Type B pancreatic cell (in vitro differentiated cells): ENCODE measurements at places on chromosomes 13 and 19.

DNA sequence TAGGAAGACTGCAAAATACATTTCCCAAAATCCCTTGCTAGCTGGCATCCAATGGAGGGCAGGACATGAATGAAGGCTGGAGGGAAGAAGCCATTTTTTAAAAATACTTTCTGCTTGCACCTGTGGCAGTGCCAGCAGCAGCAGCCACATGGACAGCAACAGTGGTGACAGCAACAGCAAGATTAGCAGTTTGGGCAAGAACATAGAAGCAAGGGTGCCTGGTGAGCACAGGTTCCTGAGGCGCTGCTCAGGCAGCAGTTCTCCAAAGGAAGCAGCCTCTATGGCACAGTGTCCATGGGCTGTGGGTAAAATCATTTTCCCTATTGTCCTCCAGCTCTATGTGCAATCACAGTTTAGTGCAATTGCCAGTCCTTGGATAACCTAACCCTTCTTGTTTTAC lies 1.3 kb upstream of the FAM216B start:
- DNase-seq = no peak
- no peak overlapping the region for H3K27ac ChIP-seq
- no peaks in the 10 kb centered on the region for H3K4me1 ChIP-seq
- no peak overlapping the region for H3K4me3 ChIP-seq
- no peaks in the 10 kb centered on the region for H3K27me3 ChIP-seq

GRCh38 chr19:41706741-41707501 lies 1.5 kb upstream of the CEACAM5 start:
- H3K4me1 ChIP-seq = no peaks in the 10 kb centered on the region
- DNase-seq = peak; percentile 66
- no peaks in the 10 kb centered on the region for H3K27me3 ChIP-seq
- no peak overlapping the region for H3K27ac ChIP-seq
- no peaks in the 10 kb centered on the region for H3K36me3 ChIP-seq

GRCh38 chr13:75308222-75308621 lies 173.7 kb downstream of the TBC1D4 start:
- H3K27ac ChIP-seq = no peak overlapping the region
- DNase-seq = no peak
- H3K27me3 ChIP-seq = no peaks in the 10 kb centered on the region
- H3K36me3 ChIP-seq = peaks cover 35% of the 10 kb centered on the region
- no peaks in the 10 kb centered on the region for H3K4me1 ChIP-seq

DNA sequence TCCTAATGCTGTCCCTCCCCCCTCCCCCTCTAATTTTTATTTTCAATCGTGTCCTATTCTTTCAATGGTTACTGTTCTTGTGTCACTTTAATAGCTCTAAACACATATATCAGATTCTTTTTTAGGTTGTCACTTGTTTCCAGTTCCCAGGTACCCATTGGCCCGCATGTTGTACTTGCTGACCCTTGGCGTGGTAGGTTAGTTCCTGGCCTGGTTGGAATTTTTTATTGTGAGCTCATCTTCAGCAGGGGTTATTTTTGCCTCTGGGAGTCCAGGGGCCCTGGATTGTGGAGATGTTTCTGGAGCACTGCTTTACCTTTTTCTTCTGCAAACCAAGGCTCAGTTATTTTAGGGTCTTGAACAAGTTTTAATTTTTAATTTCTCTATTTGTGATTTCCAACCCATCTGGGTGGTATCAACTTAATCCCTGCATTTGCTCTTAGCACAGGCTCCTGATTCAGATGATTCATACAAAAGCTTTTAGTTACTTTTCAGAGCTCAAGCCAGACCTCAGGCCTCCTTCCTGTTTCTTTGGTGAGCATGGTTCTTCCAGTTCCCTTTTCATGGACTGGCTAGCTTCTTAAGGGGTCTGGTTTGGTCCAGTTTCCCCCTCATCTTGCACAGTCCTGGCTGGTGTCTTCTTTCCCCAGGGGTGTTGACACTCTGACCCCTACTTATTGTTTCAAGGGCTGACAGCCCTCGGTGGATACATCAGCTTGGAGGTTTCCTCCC lies 220.5 kb downstream of the TM9SF2 start:
- H3K4me1 ChIP-seq = peaks cover 19% of the 10 kb centered on the region
- no peak overlapping the region for H3K4me3 ChIP-seq
- no peaks in the 10 kb centered on the region for H3K36me3 ChIP-seq
- H3K27me3 ChIP-seq = peaks cover 7% of the 10 kb centered on the region
- H3K27ac ChIP-seq = no peak overlapping the region
- DNase-seq = no peak

- H3K4me3 ChIP-seq = no peak overlapping the region
- peaks cover 22% of the 10 kb centered on the region for H3K4me1 ChIP-seq
- DNase-seq = no peak
- H3K27ac ChIP-seq = no peak overlapping the region
These were observed 12.3 kb upstream of the PRR19 start for GRCh38 chr19:42289556-42290041.

DNA sequence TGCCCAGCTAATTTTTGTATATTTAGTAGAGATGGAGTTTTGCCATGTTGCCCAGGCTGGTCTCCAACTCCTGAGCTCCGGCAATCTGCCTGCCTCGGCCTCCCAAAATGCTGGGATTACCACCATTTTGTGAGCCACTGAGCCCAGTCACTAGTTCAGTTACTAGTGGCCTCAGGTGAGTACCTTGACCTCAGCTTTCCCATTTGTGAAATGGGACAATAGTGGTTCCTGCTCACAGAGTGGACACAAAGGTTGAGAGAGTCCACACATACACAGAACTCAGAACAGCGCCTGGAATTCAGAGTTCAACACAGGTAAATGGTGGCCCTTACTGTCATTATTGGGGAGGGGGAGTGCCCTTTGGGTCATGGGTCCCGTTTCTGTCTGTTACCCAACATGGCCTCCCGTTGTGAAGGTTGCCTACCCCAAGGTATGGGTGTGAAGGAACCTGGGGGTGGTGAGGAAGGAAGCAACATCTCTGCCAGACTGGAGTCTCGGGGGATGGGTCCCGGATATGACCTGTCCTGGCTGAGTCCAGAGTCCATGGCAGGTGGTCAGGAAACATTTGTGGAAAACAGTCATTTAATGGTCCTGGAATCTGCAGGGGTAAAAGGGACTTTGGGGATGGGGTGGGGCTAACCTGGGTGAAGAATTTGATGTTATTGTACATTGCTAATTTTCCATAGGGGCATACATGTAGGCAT lies 11.7 kb upstream of the IRGC start:
- no peak overlapping the region for H3K4me3 ChIP-seq
- peaks cover 25% of the 10 kb centered on the region for H3K4me1 ChIP-seq
- H3K36me3 ChIP-seq = no peaks in the 10 kb centered on the region
- DNase-seq = no peak

GRCh38 chr13:38685974-38686576 lies 802 bp upstream of the FREM2 start:
- H3K36me3 ChIP-seq = peaks cover 17% of the 10 kb centered on the region
- peak overlapping the region; percentile 94 for H3K4me3 ChIP-seq
- DNase-seq = no peak
- peak overlapping the region; percentile 82 for H3K27ac ChIP-seq
- H3K27me3 ChIP-seq = no peaks in the 10 kb centered on the region

GRCh38 chr13:19182536-19182935 lies 912 bp upstream of the TUBA3C start:
- peak; percentile 22 for DNase-seq
- H3K27ac ChIP-seq = no peak overlapping the region
- no peak overlapping the region for H3K4me3 ChIP-seq
- H3K27me3 ChIP-seq = no peaks in the 10 kb centered on the region

DNA sequence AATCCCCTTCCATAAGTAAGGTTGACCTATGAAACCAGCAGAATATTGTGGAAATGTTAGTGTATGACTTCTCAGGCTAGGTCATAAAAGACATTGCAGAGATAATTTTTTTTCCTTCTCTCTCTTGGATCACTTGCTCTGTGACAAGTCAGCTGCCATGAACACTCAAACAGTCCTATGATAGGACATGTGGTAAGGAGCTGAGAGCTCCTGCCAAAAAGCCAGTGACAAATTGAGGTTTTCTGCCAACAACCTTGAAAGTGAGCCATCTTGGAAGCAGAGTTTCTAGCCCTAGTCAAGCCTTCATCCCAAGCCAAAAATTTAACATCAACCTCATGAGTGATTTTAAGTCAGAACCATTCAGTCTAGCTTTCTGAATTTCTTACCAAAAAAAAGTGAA lies 270.9 kb upstream of the NBEA start:
- no peak overlapping the region for H3K4me3 ChIP-seq
- no peaks in the 10 kb centered on the region for H3K36me3 ChIP-seq
- H3K27me3 ChIP-seq = no peaks in the 10 kb centered on the region
- H3K27ac ChIP-seq = no peak overlapping the region
- peaks cover 8% of the 10 kb centered on the region for H3K4me1 ChIP-seq
- DNase-seq = no peak

- DNase-seq = no peak
- H3K27me3 ChIP-seq = no peaks in the 10 kb centered on the region
- no peak overlapping the region for H3K27ac ChIP-seq
- no peaks in the 10 kb centered on the region for H3K36me3 ChIP-seq
- no peak overlapping the region for H3K4me3 ChIP-seq
These were observed 163.1 kb upstream of the MIR17HG start for GRCh38 chr13:91184244-91184926.

GRCh38 chr19:13554506-13555240 lies 48.4 kb upstream of the CACNA1A start:
- H3K4me3 ChIP-seq = no peak overlapping the region
- H3K27me3 ChIP-seq = peaks cover 50% of the 10 kb centered on the region
- no peak for DNase-seq
- H3K27ac ChIP-seq = no peak overlapping the region
- no peaks in the 10 kb centered on the region for H3K4me1 ChIP-seq

- no peak overlapping the region for H3K4me3 ChIP-seq
- no peaks in the 10 kb centered on the region for H3K36me3 ChIP-seq
- no peaks in the 10 kb centered on the region for H3K27me3 ChIP-seq
- DNase-seq = no peak
These were observed 8.8 kb downstream of the PRR22 start for GRCh38 chr19:5775668-5776309.

DNA sequence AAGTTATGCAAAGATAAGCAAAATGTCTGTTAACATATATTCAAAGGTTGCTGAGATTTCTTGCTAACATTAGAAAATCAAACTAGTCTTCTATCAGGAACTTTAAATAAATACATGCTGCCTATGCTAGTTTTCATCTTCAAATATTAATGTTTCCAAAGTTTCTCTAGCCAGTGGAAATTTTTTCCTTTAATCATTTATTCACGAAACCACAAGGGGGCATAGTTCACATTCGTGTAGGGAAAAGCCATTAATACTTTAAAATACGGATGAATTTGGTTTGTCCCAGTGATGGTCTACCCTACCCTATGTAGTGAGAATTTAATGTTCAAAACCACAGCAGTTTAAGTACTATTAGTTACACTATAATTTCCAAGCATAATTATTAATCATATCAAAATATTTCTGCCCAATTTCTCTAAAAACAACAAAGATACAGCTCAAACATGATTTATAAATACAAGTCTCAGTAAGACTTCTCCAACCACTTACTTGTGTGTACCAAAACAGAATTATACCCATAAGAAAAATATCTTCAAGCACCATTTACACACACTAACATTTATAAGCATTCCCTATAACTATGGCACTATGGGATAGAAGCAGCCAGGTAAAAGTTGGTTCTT lies 16.2 kb downstream of the NUFIP1 start:
- H3K36me3 ChIP-seq = peaks cover 13% of the 10 kb centered on the region
- no peak overlapping the region for H3K27ac ChIP-seq
- H3K27me3 ChIP-seq = no peaks in the 10 kb centered on the region

DNA sequence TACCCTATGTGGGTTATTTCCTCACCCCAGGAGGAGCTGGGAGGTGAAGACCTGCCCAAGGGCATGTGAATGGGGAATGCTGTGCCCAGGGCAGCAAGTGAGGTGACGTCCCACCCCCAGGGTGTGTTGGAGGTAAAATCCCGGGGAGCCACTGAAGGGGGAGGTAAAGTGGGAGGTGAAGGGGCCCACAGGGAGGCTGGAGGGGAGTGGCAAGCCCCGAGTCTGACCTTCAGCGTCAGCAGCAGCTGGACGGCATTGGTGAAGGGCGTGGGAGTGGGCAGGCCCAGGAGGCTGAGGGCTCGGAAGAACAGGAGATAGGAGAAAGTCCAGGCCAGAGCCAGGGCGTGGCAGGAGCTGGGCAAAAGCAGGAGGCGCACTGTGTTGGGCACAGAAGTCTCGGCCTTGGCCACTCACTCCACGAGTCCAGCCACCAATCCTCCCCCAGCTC lies 2.4 kb downstream of the MBOAT7 start:
- no peaks in the 10 kb centered on the region for H3K27me3 ChIP-seq
- peaks cover 8% of the 10 kb centered on the region for H3K36me3 ChIP-seq
- peak overlapping the region; percentile 90 for H3K4me3 ChIP-seq

GRCh38 chr13:43983373-43983772 lies 103.7 kb downstream of the LACC1 start:
- H3K27ac ChIP-seq = no peak overlapping the region
- peaks cover 17% of the 10 kb centered on the region for H3K27me3 ChIP-seq

- no peak for DNase-seq
- H3K27me3 ChIP-seq = no peaks in the 10 kb centered on the region
- H3K36me3 ChIP-seq = no peaks in the 10 kb centered on the region
- no peaks in the 10 kb centered on the region for H3K4me1 ChIP-seq
- no peak overlapping the region for H3K4me3 ChIP-seq
- no peak overlapping the region for H3K27ac ChIP-seq
These were observed 7.0 kb upstream of the SLC25A42 start for GRCh38 chr19:19056636-19057275.

DNA sequence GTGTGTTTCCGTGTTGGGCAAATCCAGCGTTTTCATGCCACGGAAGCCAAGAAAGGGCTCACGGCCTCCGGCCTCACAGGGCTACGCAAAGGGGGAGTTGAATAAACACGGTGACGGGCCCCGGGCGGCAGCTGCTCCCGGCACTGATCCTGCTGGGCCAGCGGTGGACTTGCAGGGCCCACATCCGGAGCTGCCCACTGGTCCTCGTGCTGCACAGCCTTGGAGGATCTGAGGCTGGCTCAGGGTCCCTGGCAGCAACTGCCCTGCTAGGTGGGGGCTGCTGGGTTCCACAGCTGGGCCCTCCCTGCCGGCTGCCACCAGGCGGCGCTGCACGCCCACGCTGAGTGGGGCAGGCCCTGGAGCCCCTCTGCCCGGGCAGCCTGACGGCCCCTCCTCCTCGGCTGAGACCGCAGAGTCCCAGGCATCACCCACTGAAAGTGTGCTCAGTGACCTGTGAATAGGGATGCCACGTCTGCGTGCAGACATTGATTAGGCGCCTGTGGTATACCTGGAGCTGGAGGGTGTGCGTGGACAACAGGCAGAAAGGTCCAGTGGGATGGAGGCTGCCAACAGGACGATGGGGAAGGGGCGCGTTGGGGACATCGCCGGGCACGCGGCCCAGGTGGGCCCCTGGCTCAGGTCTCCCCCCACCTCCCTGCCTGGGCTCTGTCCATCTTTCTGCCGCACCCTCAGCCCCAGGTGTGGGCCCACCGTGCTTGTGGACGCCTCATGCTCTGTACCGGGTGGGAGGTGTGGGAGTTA lies 5.3 kb upstream of the HCN2 start:
- no peak for DNase-seq
- H3K27me3 ChIP-seq = peaks cover 17% of the 10 kb centered on the region
- no peaks in the 10 kb centered on the region for H3K4me1 ChIP-seq
- H3K36me3 ChIP-seq = no peaks in the 10 kb centered on the region

- H3K27me3 ChIP-seq = no peaks in the 10 kb centered on the region
- DNase-seq = no peak
- H3K27ac ChIP-seq = no peak overlapping the region
- no peak overlapping the region for H3K4me3 ChIP-seq
- H3K36me3 ChIP-seq = peaks cover 39% of the 10 kb centered on the region
- peaks cover 17% of the 10 kb centered on the region for H3K4me1 ChIP-seq
These were observed 10.0 kb downstream of the POLR1D start for GRCh38 chr13:27631665-27632064.

GRCh38 chr13:108437496-108437895 lies 168.0 kb downstream of the TNFSF13B start:
- H3K27me3 ChIP-seq = no peaks in the 10 kb centered on the region
- no peaks in the 10 kb centered on the region for H3K4me1 ChIP-seq
- DNase-seq = no peak
- H3K36me3 ChIP-seq = no peaks in the 10 kb centered on the region

GRCh38 chr13:62251734-62252133 lies 836.1 kb upstream of the PCDH20 start:
- no peak for DNase-seq
- no peaks in the 10 kb centered on the region for H3K36me3 ChIP-seq
- H3K4me3 ChIP-seq = no peak overlapping the region
- H3K4me1 ChIP-seq = peaks cover 20% of the 10 kb centered on the region
